ENCODE measurements at places on chromosomes 3 and 15. TPM values are rescaled to one million over a fixed set of nuclear protein-coding genes. Genes with fewer than 3 reads are reported as not detected.
A peak's percentile ranks its signal among the peaks of the same experiment; 100 is the strongest.

- DNase-seq = no peak
- H3K4me1 ChIP-seq = peaks cover 12% of the 10 kb centered on the region
- H3K4me3 ChIP-seq = no peak overlapping the region
Observed at GRCh38 chr15:36632226-36632625, 52.8 kb downstream of the CDIN1 start.

- H3K27me3 ChIP-seq = no peaks in the 10 kb centered on the region
- H3K36me3 ChIP-seq = peaks cover 38% of the 10 kb centered on the region
- peak overlapping the region; percentile 66 for H3K4me3 ChIP-seq
- H3K27ac ChIP-seq = peak overlapping the region; percentile 93
- H3K4me1 ChIP-seq = peaks cover 98% of the 10 kb centered on the region
Observed at GRCh38 chr15:85583923-85584390, 203.6 kb downstream of the AKAP13 start.

GRCh38 chr15:65212097-65212496, 824 bp upstream of the CILP start:
- H3K4me1 ChIP-seq = peaks cover 16% of the 10 kb centered on the region
- H3K27me3 ChIP-seq = no peaks in the 10 kb centered on the region
- DNase-seq = no peak
- no peak overlapping the region for H3K4me3 ChIP-seq
- no peaks in the 10 kb centered on the region for H3K36me3 ChIP-seq

GRCh38 chr15:62343397-62343796, 178.3 kb upstream of the C2CD4B start:
- no peak for DNase-seq
- no peaks in the 10 kb centered on the region for H3K27me3 ChIP-seq
- no peak overlapping the region for H3K4me3 ChIP-seq
- H3K4me1 ChIP-seq = no peaks in the 10 kb centered on the region

GRCh38 chr3:127137113-127137512, 55.8 kb upstream of the PRR23E start:
- peak; percentile 31 for DNase-seq
- peak overlapping the region; percentile 87 for H3K27ac ChIP-seq
- no peaks in the 10 kb centered on the region for H3K36me3 ChIP-seq
- peaks cover 59% of the 10 kb centered on the region for H3K4me1 ChIP-seq
- H3K4me3 ChIP-seq = no peak overlapping the region
- H3K27me3 ChIP-seq = peaks cover 20% of the 10 kb centered on the region

GRCh38 chr3:39279745-39280517, at the start of gene CX3CR1:
Gene CX3CR1 (minus strand): TSS chr3:39280036. CDS start chr3:39266509, 13,527 bp downstream.
- H3K4me3 ChIP-seq = no peak within 1 kb of the TSS
- no peaks in the 10 kb centered on the region for H3K27me3 ChIP-seq
- H3K4me1 ChIP-seq = peaks cover 11% of the 10 kb centered on the region
- DNase-seq = no peak
- H3K36me3 ChIP-seq = no peaks in the 10 kb centered on the region

DNA sequence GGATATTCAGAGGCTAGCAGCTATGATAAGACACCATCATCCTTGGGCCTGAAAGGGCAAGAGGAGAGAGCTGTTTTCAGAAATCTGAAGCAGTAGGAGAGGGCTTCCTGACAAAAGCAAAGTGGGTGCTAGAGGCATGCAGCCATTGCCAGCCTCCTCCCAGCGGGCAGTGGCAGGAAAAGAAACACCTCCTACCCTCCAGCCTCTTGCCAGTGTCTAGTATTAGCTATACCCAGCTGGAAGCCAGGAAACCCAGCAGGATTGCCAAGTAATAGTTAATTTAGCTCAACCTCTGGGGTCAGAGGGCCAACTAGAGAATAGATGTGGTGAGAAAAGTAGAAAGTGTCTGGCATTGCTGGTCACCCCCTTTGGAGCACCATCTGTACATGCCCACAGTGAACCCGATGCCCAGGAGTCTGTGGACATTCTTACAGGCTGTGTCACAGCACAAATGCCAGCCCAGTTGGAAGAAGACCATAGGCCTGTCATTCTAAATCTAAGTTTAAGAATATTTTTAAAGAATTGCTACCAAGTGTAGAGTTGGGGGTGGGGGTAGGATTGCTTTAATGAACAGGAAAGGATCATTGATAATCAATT, 85.3 kb downstream of the HCN4 start:
- H3K27me3 ChIP-seq = no peaks in the 10 kb centered on the region
- no peak overlapping the region for H3K4me3 ChIP-seq
- H3K36me3 ChIP-seq = peaks cover 23% of the 10 kb centered on the region
- H3K27ac ChIP-seq = peak overlapping the region; percentile 59

DNA sequence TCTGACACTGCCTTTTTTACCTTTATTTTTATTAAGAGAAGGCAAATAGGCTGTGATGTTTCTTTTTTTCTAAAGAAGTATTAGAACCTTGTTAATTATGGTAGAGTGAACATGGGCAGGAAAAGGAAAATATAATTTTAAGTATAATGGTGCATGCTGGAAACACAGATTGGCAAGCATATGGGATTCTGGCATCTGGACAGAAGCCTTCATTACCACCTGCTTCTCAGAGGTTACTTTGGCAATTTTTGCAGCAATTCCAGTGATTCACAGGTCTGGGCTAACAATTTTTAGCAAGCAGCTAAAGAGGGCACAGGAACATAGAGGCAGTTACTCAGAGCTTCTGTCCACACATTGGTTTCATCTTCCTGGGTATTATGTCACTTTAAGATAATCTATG, 258.3 kb downstream of the DIPK2A start:
- no peaks in the 10 kb centered on the region for H3K27me3 ChIP-seq
- no peak overlapping the region for H3K27ac ChIP-seq
- H3K36me3 ChIP-seq = no peaks in the 10 kb centered on the region
- H3K4me1 ChIP-seq = no peaks in the 10 kb centered on the region

DNA sequence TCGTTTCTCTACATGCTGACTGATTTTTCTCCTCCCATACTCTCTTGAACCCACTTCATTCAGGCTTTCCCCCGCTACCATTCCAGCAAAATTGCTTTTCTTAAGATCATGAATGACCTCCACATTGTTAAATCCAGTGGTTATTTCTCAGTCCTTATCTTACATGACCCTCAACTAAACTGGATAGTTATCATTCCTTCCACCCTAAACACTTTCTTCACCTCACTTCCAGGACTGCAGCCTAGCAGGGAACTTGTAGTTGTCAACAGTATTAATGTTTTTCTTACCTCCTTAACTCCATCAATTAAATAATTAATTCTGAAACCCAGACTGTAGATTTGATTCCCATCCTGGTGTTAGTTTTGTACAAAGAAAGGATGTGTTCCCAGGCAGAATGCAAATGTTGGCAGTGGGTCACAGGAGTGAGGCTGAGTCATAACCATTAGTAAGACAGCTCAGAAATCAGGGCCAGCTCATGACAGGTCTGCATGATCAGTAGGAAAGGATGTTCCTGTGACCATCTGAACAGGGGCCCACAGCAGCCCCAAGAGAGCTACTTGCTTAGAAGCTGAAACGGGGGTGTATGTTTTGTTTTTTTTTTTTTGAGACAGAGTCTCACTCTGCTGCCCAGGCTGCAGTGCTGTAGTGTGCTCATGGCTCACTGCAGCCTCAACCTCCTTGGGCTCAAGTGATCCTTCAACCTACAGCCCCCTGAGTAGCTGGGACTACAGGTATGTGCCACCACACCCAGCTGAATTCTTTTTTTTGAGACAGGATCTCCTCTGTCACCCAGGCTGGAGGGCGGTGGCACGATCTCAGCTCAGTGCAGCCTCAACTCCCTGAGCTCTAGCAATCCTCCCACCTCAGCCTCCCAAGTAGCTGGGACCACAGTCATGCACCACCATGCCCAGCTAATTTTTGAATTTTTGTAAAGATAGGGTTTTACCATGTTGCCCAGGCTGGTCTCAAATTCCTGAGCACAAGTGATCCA, 9.1 kb downstream of the BCL2L10 start:
- H3K36me3 ChIP-seq = no peaks in the 10 kb centered on the region
- no peak overlapping the region for H3K4me3 ChIP-seq
- H3K4me1 ChIP-seq = no peaks in the 10 kb centered on the region
- no peak overlapping the region for H3K27ac ChIP-seq

DNA sequence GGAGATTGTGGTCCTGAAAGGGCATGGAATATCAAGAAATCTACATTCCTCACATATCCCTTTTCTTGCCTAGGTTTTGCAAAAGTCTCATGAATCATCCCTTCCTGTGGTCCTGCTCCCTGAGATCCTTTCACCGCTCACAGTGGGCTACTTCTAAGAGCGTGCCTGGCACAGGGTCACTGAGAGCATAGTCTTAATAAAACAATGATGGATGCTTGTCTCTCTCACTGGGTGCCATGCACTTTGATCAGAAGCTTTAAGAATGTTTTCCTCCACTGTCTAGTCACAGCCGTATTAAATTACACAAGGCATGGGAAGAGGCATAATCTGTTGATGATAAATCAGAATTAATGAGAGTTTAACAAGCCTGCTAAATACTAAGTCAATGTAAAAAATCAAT, 269.7 kb upstream of the ATP10A start:
- no peaks in the 10 kb centered on the region for H3K4me1 ChIP-seq
- H3K27ac ChIP-seq = no peak overlapping the region
- H3K27me3 ChIP-seq = peaks cover 47% of the 10 kb centered on the region
- DNase-seq = no peak
- H3K4me3 ChIP-seq = no peak overlapping the region
- no peaks in the 10 kb centered on the region for H3K36me3 ChIP-seq

GRCh38 chr3:9173445-9173844, 76.0 kb downstream of the SRGAP3 start:
- no peak for DNase-seq
- no peaks in the 10 kb centered on the region for H3K27me3 ChIP-seq
- H3K4me3 ChIP-seq = no peak overlapping the region
- H3K36me3 ChIP-seq = no peaks in the 10 kb centered on the region
- H3K27ac ChIP-seq = no peak overlapping the region

IMPG2 gene
- 0.11 TPM for total RNA-seq

MORC1 gene
- not detected for total RNA-seq

LINGO1 gene
- 0.96 TPM for total RNA-seq

ARPIN gene
- total RNA-seq = 11.4 TPM

CFAP100 gene
- not detected for total RNA-seq

All from left ventricle myocardium inferior (tissue), 1 donor.